ENCODE measurements at places on chromosomes 7 and 10. TPM values are rescaled to one million over a fixed set of nuclear protein-coding genes. Genes with fewer than 3 reads are reported as not detected.

The CALHM3 gene
- not detected for total RNA-seq

DNA sequence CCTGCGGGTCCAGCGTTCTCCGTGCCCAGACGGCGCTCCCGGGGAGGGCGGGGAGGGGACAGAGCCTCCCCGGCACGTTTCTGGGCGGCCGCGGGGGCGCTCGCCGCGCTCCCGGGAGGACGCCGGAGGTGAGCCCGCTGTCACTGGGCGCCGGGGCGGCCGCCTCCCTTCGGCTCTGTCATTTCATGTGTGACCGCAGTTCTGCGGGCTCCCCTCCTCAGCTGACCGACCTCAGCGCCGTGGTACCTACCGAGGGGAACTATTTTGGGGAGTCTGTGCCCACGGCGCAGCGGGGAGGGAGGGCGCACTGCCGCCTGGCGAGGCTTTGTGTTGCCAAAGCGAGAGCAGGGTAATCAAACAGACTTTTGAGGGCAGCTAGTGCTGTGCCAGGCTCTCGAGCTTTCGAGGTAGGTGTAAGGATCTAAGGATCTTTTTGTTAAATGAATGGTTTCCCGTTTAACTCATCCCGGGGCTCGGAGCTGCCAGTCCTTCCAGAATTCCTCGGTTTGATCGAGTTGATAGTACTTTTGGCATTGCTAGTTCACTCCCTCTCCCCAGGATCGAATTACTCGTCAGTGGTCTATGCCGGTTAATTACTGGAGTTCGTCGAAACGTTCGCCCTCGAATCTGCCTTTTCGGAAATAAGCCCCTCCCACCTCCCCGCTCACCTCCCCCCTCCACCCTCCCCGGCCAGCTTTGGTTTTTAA is 1.9 kb downstream of the ARID5B start:
- no peaks in the 10 kb centered on the region for H3K36me3 ChIP-seq
- H3K27me3 ChIP-seq: no peaks in the 10 kb centered on the region
- H3K4me3 ChIP-seq: peak overlapping the region; percentile 84
- peak overlapping the region; percentile 96 for H3K27ac ChIP-seq
- peaks cover 26% of the 10 kb centered on the region for H3K4me1 ChIP-seq
- DNase-seq: peak; percentile 94

DNA sequence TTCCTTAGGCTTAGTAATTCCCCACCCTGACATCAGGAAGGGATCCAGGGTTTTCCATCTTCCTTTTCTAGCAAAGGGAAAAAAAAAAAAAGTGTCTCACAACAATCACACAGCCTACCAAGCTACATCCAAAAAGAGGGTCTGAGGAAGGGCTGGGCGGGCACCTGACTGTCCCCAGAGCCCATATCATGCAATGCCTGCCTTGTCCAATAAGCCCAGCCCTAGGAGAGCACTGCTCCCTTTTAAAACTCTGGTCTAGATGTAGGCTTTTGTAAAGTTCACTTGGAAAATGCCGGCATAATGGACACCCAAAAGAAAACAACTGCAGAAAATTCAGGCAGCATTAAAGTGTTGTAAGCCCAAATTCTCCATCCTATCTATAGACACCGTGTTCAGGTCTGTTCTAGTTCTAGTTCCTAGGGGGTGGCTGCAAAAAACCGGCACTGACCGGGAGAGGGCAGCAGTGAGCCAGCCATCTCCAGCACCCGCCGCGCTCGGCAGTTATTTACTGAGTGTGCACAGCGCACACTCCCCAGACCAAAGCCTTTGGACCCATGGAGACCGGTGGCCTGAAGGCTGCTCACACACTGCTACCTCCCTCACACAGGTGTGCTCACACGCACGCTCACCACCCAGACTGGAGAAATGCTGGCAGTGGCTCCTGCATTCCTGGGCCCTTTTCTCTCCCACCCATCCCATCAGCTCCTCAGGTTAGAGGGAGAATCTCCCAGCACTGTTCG is 48.7 kb downstream of the PODXL start:
- H3K4me1 ChIP-seq: peaks cover 32% of the 10 kb centered on the region
- H3K4me3 ChIP-seq: no peak overlapping the region
- DNase-seq: peak; percentile 86
- no peaks in the 10 kb centered on the region for H3K27me3 ChIP-seq

GRCh38 chr10:104591441-104591840 is 49.6 kb upstream of the SORCS3 start:
- no peaks in the 10 kb centered on the region for H3K4me1 ChIP-seq
- H3K36me3 ChIP-seq: no peaks in the 10 kb centered on the region
- no peaks in the 10 kb centered on the region for H3K27me3 ChIP-seq
- H3K27ac ChIP-seq: no peak overlapping the region
- H3K4me3 ChIP-seq: no peak overlapping the region

DNA sequence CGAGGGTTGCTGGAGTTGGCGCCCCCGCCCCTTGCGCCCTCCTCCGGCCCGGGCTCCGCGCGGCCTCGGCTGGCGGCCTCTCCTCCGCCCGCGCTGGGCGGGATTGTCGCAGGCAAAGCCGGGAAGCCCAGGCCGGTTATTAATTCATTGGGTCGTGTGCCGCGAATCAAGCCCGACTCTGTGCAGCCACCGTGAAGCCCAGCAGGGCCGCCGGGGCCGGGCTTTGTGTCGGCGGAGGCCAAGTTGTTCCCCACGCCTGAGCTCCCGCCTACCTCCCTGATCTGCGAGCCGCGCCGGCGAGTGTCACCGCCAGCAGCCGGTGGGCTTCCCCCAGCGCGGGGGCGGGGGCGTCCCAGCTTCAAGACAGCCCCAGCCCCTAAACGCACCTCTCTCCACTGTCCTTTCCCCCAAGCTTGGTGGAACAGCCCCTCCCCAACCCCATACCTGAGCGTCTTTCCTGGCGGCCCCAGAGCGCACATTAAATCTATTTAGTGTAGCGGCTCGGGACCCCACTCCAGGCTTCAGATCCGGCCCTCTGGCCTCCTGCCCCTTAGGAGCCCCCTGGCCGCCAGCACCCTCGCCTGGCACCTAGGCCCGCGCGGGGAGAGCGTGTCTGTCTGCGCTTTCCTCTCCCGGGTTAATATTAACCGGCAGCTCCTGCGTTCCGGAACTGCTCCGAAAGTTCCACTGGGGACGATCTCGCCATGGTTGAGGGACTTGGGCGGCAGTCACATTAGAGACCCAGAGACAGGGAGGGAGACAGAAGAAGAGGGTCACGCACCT is 3.5 kb downstream of the SHH start:
- H3K4me1 ChIP-seq: peaks cover 79% of the 10 kb centered on the region
- H3K27me3 ChIP-seq: peaks cover 65% of the 10 kb centered on the region
- H3K27ac ChIP-seq: peak overlapping the region; percentile 78
- H3K4me3 ChIP-seq: peak overlapping the region; percentile 52
- peak; percentile 26 for DNase-seq
- no peaks in the 10 kb centered on the region for H3K36me3 ChIP-seq

- H3K36me3 ChIP-seq: no peaks in the 10 kb centered on the region
- H3K27ac ChIP-seq: no peak overlapping the region
- DNase-seq: no peak
Measured at GRCh38 chr7:117247809-117248208, 75.0 kb downstream of the WNT2 start.

The KLLN gene
- 0.43 TPM for total RNA-seq

The WDR11 gene
- total RNA-seq: 62.6 TPM

DNA sequence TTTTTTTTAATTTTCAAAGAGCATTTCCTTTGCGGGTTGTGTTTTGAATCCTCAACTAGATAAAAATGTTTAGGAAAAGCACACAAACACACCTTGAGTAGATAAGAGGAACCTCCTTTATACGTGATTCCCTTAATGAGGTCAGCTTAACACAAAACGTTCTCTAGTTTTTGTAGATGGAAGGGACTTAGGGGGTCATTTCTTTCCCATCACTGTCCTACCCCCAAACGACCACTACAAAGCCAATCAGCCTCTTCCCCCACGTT is 1.2 kb downstream of the SUV39H2 start:
- H3K36me3 ChIP-seq: no peaks in the 10 kb centered on the region
- no peak overlapping the region for H3K27ac ChIP-seq
- H3K4me3 ChIP-seq: peak overlapping the region; percentile 99
- DNase-seq: no peak
- H3K27me3 ChIP-seq: no peaks in the 10 kb centered on the region
- peaks cover 17% of the 10 kb centered on the region for H3K4me1 ChIP-seq

DNA sequence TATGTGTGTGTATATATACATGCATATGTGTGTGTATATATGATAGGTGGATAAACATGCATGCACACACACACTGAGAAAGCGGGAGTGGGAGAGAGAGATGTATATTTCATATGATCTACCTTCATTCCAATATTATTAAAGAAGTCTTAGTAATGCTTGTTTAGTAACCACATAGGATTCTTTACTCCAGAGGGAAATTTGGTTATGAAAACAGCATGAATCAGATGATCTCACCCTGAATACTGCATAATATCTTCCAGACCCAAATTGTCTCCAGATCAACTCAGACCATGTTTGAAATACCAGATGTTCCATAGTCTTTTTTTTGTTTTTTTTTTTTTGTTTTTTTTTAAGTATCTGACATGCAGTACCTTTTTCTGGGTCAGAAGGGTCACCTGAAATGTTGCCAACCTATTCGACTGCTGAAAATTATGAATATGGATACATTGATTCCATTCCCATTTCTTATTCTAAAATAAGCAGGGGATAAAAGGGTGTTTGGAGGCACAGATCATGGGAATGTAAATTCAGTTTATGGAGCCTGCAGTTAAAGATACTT is 17.4 kb downstream of the TES start:
- H3K27ac ChIP-seq: no peak overlapping the region
- H3K4me3 ChIP-seq: no peak overlapping the region
- no peak for DNase-seq
- no peaks in the 10 kb centered on the region for H3K36me3 ChIP-seq
- peaks cover 29% of the 10 kb centered on the region for H3K4me1 ChIP-seq

The CYP26C1 gene
- 0.39 TPM for total RNA-seq

The AZGP1 gene
- 35.6 TPM for total RNA-seq

DNA sequence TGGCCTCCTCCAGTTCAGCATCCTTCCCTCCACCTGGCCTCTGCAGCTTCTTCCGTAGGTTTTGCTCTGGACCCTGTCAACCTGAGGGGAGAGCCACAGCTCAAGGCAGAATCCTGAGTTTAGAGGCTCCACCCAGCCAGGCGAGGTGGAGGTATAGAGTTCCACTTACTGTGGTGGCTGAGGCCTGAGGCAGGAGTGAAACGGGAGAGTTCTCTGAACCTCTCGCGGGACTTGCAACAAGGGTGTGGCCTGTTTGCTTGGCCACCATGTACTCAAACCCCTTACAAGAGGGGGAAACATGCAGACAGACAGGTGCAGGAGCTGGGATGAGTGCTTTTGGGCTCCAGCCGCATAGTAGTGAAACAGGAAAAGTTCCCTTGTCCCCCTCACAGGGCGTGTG is 154.0 kb upstream of the C7orf33 start:
- H3K27me3 ChIP-seq: no peaks in the 10 kb centered on the region
- no peak overlapping the region for H3K4me3 ChIP-seq
- no peak for DNase-seq
- no peak overlapping the region for H3K27ac ChIP-seq
- no peaks in the 10 kb centered on the region for H3K4me1 ChIP-seq
- no peaks in the 10 kb centered on the region for H3K36me3 ChIP-seq

All from upper lobe of left lung (tissue), 6 donors.